Astrocyte of the spinal cord (primary cell): ENCODE measurements at places on chromosomes 13 and 19.

GRCh38 chr13:79011179-79011578 lies 352.2 kb upstream of the OBI1 start:
- no peak for DNase-seq

GRCh38 chr13:37001921-37002250 lies 1.3 kb downstream of the EXOSC8 start:
- DNase-seq, result no peak

GRCh38 chr13:32976056-32976805 lies 40.0 kb upstream of the KL start:
- DNase-seq, result no peak

DNA sequence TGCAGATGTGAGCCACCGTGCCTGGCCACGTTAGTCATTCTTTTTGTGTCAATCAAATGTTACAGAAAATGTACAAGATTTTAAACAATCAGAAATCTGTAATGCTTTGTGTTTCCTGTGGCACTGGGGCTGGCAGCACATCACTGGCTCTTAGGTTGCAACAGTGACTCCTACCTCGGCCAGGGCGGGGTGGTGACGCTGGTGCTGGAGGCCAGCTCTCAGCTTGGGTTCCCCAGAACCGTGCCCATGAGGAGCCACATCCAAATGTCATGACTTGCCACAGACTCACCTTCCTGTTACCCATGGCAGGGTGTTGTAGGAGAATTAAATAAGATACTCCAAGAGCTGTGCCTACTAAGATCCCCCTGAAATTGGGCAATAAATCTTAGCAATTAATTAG lies 161.7 kb downstream of the TEX29 start:
- no peak for DNase-seq

- DNase-seq, result peak; percentile 24
These were observed 1.4 kb upstream of the OR7G3 start for GRCh38 chr19:9128171-9128570.

GRCh38 chr19:30791088-30791487 lies 418.9 kb downstream of the ZNF536 start:
- DNase-seq, result no peak

DNA sequence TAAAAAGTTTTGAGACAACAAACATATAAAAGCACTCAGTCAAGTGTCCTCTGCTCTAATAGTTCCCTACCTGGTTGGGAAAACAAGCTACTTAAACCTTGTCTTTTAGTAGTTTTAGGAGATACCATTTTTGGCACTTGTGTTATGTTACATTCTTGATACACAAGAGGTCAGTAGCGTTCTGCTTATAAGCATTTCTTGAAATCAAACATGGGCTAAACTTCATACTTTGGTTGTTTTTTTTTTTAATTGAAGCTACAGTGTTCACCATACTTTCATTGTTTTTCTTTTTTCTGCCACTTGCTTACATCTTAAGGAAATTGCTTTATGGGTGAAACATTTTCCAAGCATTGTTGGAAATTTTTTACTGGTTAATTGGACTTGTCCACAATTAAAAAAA lies 12.9 kb downstream of the NHLRC3 start:
- peak; percentile 59 for DNase-seq

- no peak for DNase-seq
These were observed 334.0 kb downstream of the LIG4 start for GRCh38 chr13:107881362-107881761.

GRCh38 chr19:31591258-31591657 lies 242.0 kb upstream of the TSHZ3 start:
- no peak for DNase-seq

- DNase-seq, result no peak
These were observed 23.0 kb upstream of the PLPP2 start for GRCh38 chr19:313988-314815.

- DNase-seq, result no peak
These were observed 6.4 kb downstream of the EGLN2 start for GRCh38 chr19:40805258-40805868.

- no peak for DNase-seq
These were observed 822 bp upstream of the ZBTB7A start for GRCh38 chr19:4067396-4068046.

DNA sequence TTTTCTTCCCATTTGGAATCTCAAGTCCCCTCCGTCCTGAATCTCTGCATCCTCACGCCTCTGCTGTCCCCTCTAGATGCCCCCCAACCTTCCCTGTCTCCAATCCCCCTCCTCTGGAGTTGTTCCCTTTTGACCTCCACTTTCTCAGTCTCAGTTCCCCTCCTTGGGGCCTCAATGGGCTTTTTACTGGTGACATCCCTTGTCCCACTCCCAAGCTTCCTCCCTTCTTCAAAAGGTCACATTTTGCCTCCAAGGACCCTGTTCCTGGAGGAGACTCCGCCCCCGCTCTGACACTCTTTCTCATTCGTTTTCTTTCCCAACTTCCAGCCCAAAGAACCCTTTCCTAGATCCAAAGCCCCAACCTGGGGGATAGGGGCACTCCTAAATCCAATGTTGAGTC lies 1.0 kb downstream of the AP2S1 start:
- DNase-seq, result no peak

GRCh38 chr19:2774953-2775555 lies 8.0 kb downstream of the SGTA start:
- no peak for DNase-seq

GRCh38 chr13:93603043-93603442 lies 376.4 kb downstream of the GPC6 start:
- DNase-seq, result peak; percentile 75

GRCh38 chr13:80214521-80214991 lies 126.4 kb downstream of the SPRY2 start:
- DNase-seq, result peak; percentile 54

DNA sequence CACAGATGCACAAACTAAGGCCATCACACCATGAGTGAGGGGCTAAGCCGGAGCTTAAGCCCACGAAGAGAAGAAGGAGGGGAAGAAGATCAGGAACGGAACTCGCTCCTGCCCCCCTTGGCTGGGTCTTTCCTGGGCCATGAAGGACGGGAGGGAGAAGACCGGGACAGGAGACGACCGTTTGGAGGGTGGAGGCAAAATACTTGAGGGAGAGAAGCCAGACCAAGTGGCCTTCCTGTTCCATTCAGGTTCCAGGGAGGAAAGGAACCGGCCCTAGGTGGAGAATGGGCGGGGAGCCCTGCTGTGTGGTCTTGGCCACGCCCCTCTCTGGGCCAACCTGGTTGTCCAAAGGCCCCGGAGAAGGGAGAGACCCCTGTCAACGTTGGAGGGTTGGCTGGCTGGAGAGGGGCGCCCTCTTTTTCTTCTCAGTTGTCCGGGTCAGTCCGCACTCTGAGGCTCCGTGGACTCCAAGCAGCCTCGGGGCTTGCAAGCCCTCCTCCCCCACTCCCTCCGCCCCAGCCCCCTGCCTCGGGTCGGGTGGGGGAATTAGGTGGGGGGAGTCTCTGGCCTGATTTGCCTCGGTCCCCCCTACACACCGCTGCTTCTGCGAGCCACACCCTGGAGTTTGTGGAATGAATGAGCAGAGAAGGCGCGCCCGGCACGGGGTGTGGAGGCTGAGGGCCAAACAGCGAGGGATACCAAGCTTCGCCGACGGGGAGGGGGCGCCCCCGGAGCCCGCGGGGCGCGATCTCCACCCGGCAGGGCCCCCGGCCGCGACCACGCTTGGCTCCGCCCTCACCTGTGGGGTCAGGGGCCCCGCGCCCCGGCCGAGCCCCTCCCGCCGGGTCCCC lies 757 bp downstream of the FBN3 start:
- no peak for DNase-seq

GRCh38 chr19:57210381-57210780 lies 19.1 kb downstream of the ZNF264 start:
- no peak for DNase-seq

- DNase-seq, result no peak
These were observed 115.0 kb upstream of the CLDN10 start for GRCh38 chr13:95437561-95437960.
